Activated CD4-positive, alpha-beta memory T cell treated with anti-CD3 and anti-CD28 coated beads for 36 hours (primary cell): ENCODE measurements at places on chromosomes 2 and 18. TPM values are rescaled to one million over a fixed set of nuclear protein-coding genes. Genes with fewer than 3 reads are reported as not detected.

MC5R gene
- total RNA-seq: not detected

PROKR1 gene
- total RNA-seq: not detected

SMARCAL1 gene
- 20.8 TPM for total RNA-seq

POTEJ gene
- total RNA-seq: not detected

- no peaks in the 10 kb centered on the region for H3K4me1 ChIP-seq
- H3K4me3 ChIP-seq: no peak overlapping the region
- H3K36me3 ChIP-seq: no peaks in the 10 kb centered on the region
- DNase-seq: no peak
- peaks cover 2% of the 10 kb centered on the region for H3K27me3 ChIP-seq
Observed at GRCh38 chr18:36203360-36203895, 16.1 kb downstream of the MOCOS start.

- peaks cover 34% of the 10 kb centered on the region for H3K4me1 ChIP-seq
- no peak for DNase-seq
- no peak overlapping the region for H3K27ac ChIP-seq
- no peaks in the 10 kb centered on the region for H3K27me3 ChIP-seq
Observed at GRCh38 chr2:39144416-39144815, 23.6 kb upstream of the SOS1 start.

DNA sequence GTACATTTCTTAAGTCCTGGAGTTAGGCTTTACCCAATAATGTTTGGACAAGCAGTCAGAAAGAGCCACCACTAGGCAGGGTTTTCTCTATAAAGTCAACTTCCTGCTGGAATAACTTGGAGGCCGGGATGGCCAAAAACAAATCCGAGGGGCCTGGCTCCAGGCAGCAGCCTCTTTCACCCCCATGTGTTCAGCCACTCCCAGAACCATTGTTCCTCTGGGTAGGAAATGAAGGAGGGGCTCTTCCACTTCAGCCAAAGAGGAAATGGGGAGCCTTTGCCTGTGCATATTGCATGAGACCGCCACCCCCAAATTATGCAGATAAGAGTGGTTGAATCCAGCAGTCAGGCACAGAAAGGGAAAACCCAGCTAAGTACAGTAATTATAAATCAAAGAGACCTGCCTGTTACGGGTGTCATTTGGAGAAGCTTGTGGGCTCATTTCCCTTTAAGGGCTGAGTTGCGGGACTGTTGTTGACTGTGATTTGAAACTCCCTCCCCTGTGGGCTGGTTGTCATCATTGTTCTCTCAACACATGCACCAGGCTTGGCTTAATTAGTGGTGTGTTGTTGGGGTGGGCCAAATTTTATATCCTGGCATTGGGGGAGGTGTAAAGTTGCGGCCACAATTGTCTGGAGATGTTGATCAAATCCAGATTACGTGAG lies 212.8 kb upstream of the SOX11 start:
- no peak overlapping the region for H3K4me3 ChIP-seq
- no peaks in the 10 kb centered on the region for H3K36me3 ChIP-seq
- no peak overlapping the region for H3K27ac ChIP-seq
- DNase-seq: no peak

DNA sequence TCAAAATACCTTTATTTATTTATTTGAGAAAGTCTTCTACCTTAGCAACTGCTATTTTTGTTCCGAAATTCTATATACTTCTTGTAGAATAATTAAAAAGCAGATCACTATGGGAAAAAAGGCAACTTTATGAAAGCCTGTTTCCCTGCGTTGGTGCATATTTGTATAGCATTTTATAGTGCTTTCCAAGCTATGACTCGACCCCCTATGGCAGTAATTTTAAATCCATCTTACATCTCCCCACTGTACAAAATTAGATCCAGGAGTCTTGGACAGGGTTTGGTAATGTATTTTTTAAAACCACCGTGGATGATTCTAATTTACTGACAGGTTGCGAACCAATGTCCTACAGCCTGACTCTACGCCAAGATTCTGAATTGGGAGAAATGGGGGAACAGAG lies 10.1 kb downstream of the TANK start:
- peaks cover 43% of the 10 kb centered on the region for H3K36me3 ChIP-seq
- H3K4me3 ChIP-seq: no peak overlapping the region
- no peaks in the 10 kb centered on the region for H3K27me3 ChIP-seq
- no peak for DNase-seq
- H3K4me1 ChIP-seq: peaks cover 84% of the 10 kb centered on the region

DNA sequence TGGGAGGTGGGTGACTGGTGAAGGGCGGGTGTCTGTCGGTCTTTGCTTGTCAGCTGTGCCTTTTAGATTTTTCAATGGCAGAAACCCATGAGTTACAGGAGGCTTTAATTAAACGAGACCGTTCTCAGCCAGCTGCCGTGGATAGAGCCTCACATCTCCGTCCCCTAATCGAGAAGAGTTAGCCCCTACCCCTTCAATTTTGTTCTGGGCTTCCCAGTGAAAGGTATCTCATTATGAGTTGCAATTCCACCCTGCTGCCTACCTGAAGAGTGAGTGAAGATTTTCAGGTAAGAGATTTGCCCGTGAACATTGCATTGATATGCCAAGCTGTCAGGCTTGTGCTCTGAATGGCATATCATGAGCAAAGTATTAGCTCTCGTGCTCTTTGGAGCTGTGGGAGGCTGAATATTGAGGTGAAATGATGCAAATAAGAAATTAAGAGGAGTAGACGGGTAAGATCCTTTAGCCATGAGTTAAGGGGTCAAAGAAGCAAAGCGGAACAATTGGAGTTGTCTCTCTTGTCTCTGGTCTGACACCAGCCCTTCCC lies 118.7 kb upstream of the MSTN start:
- peaks cover 6% of the 10 kb centered on the region for H3K4me1 ChIP-seq
- H3K27me3 ChIP-seq: peaks cover 19% of the 10 kb centered on the region
- no peak overlapping the region for H3K27ac ChIP-seq
- no peak for DNase-seq
- peaks cover under 1% of the 10 kb centered on the region for H3K36me3 ChIP-seq

GRCh38 chr18:46423226-46423805 lies 233.7 kb downstream of the LOXHD1 start:
- H3K27me3 ChIP-seq: no peaks in the 10 kb centered on the region
- H3K36me3 ChIP-seq: no peaks in the 10 kb centered on the region
- no peak for DNase-seq
- H3K4me3 ChIP-seq: no peak overlapping the region
- peaks cover 2% of the 10 kb centered on the region for H3K4me1 ChIP-seq

DNA sequence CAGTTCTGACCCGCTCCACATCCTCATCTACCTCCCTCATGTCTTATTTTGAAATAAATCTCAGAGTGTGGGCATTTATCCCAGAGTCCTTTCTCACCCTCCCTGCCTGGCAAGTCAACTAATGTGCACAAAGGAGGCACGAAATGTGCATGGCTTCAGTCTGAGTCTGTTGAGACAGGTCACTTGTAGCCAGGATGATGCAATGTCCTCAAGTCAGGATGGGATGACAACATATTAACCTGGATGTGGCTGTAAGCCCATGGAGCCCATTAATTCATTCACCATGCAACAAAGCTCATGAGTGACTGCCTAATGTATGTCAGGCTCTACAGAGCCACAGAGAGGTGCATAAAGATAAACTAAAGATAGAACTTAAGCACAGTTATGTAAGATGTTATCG lies 34.5 kb downstream of the KCNG3 start:
- no peak for DNase-seq
- no peak overlapping the region for H3K27ac ChIP-seq
- no peaks in the 10 kb centered on the region for H3K36me3 ChIP-seq
- no peaks in the 10 kb centered on the region for H3K4me1 ChIP-seq

- H3K4me3 ChIP-seq: no peak overlapping the region
- peak; percentile 85 for DNase-seq
- no peaks in the 10 kb centered on the region for H3K27me3 ChIP-seq
- peak overlapping the region; percentile 95 for H3K27ac ChIP-seq
- H3K36me3 ChIP-seq: peaks cover 30% of the 10 kb centered on the region
Observed at GRCh38 chr2:231714639-231715498, 6.5 kb downstream of the PTMA start.

- no peak overlapping the region for H3K27ac ChIP-seq
Observed at GRCh38 chr2:226611944-226612318, 187.7 kb downstream of the IRS1 start.

- H3K4me1 ChIP-seq: peaks cover 33% of the 10 kb centered on the region
- H3K27me3 ChIP-seq: peaks cover 30% of the 10 kb centered on the region
- peak within 1 kb of the TSS; percentile 82 for H3K4me3 ChIP-seq
Observed at GRCh38 chr2:169362118-169362893, at the start of gene LRP2. Gene LRP2 (minus strand): TSS chr2:169362534. CDS start chr2:169362399, 135 bp downstream.

DNA sequence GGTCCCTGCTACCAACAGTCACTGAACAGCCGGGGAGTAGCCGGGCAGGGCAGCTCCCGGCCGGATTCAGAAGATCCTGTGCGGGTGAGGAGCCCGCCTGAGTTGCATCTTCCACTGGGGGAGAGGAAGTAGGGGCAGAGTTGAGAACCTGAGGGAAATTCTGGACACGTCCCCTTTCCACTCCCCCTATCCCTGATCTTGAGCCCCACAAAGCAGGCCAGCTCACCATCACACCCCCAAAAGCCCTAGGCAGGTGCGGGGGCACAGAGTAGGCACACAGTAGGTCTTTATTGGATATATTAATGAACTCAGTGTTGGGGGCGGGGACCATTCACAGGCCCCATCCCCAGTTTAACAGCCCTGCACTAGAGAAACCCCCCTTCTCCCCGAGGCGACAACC lies 81.9 kb upstream of the UXS1 start:
- H3K36me3 ChIP-seq: no peaks in the 10 kb centered on the region
- H3K4me1 ChIP-seq: no peaks in the 10 kb centered on the region
- no peak overlapping the region for H3K27ac ChIP-seq
- DNase-seq: no peak

DNA sequence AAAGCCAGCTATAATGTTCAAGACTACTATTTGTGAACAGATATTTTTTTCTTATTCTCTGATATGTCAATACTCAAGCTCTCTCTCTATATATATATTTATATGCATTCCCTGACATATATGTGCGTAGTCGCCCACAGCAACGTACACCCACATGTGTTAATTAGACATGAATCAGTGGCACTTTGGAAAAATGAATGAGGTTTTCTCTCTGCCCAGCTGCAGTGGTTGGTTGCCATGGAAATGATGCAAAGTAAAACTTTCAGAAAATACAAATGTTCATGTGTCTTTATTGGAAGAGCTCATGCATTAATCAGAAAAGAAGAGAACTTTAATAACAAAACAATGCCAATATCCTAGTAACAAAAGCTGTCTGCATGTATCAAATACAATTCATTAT lies 34.7 kb downstream of the UNC80 start:
- no peaks in the 10 kb centered on the region for H3K4me1 ChIP-seq
- H3K27me3 ChIP-seq: no peaks in the 10 kb centered on the region
- no peak overlapping the region for H3K4me3 ChIP-seq

GRCh38 chr2:229376866-229377265 lies 105.8 kb upstream of the PID1 start:
- DNase-seq: no peak
- H3K4me3 ChIP-seq: no peak overlapping the region
- H3K27me3 ChIP-seq: no peaks in the 10 kb centered on the region

DNA sequence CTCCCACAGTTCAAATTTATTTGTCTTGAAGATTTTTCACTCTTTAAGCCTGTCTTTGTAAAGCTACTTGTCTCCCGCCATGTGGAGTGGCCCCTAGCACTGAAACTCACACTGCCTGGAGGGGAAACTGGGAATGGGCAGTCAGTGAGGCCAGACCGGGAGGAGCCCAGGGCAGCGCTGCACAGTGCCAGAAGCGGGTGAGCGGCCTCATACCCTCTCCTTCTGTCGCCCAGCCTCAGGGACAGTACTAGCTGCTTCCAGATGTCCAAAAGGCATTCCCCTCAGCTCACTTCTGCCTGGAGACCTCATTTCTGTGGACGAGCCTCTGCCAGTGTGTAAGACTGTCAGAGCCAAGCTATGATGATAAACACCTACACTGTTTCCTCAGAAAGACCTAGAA lies 79.9 kb downstream of the SEPTIN10 start:
- H3K4me1 ChIP-seq: no peaks in the 10 kb centered on the region
- no peaks in the 10 kb centered on the region for H3K36me3 ChIP-seq
- no peak overlapping the region for H3K4me3 ChIP-seq
- DNase-seq: no peak
- no peak overlapping the region for H3K27ac ChIP-seq

DNA sequence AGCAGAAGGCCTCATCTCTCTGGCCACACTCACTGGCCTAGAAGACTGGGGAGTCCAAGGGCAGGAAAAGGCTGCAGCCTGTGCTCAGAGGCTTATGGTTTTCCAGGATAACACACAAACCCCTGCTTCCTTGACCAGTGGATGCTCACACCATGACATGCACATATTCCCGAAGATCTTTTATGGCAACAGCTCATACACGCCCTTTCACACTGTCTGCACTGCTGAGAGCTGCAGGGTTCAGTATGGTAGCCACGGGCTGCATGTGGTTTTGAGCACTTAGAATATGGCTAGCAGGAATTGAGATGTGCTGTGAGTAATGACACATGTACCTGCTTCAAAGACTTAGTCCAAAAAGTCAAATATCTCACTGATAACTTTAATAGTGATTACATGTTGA lies 95.8 kb downstream of the VSNL1 start:
- no peaks in the 10 kb centered on the region for H3K4me1 ChIP-seq
- DNase-seq: no peak
- H3K36me3 ChIP-seq: no peaks in the 10 kb centered on the region
- H3K27me3 ChIP-seq: no peaks in the 10 kb centered on the region
- H3K27ac ChIP-seq: no peak overlapping the region

- DNase-seq: no peak
- no peaks in the 10 kb centered on the region for H3K36me3 ChIP-seq
- H3K4me3 ChIP-seq: no peak overlapping the region
- no peaks in the 10 kb centered on the region for H3K4me1 ChIP-seq
Observed at GRCh38 chr2:165655661-165656060, 138.4 kb downstream of the GALNT3 start.

DNA sequence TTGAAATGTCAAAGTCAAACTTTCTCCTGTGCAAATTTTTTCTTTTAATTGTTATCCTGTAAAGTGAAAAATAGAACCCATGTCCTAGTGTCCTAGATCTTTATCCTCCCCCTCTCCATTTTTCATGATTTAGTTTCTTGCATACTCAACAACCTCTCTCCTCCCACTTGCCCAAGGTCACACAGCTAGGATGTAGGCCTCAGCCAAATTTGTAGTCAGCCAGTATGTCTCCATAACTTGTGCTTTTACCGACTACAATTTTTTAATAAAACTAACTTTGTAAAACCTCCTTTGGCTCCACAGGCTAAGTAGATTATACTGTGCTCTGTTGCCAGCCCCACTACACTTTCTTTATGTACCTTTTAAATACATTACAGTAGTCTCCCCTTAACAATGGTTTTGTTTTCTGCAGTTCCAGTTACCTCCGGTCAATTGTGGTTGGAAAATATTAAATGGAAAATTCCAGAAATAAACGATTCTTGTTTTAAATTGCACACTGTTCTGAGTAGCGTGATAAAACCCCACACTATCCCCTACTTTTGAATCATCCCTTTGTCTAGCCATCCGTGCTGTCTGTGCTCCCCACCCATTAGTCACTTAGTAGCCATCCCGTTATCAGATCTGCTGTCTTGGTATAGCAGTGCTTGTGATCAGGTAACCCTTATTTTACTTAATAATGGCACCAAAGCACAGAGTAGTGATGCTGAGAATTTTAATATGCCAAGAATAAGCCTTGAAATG lies 22.8 kb downstream of the GULP1 start:
- H3K4me1 ChIP-seq: no peaks in the 10 kb centered on the region
- H3K4me3 ChIP-seq: no peak overlapping the region
- no peak overlapping the region for H3K27ac ChIP-seq
- H3K27me3 ChIP-seq: no peaks in the 10 kb centered on the region
- DNase-seq: no peak
